ENCODE measurements at places on chromosomes 7 and 10.

DNA sequence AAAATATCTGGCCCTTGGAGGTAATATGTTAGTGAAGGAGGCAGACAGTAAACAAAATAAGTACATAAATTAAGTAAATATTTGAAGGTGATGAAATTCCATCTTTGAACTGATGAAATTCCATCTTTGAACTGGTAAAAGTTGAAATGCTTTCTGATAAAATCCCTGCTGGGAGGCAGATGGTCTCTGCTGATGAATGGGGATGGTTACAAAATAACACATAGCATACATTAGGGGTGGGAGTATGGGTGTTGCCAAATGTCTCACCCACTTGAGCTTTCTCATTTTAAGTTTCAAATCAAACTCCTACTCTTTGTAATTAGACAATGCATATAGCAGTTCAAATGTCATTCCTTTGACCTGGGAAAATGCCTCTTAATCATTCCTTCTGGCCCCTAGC, 77.5 kb upstream of the SORCS3 start:
- DNase-seq, result no peak
- H3K4me1 ChIP-seq, result no peaks in the 10 kb centered on the region
- no peak overlapping the region for H3K4me3 ChIP-seq
- no peaks in the 10 kb centered on the region for H3K27me3 ChIP-seq

DNA sequence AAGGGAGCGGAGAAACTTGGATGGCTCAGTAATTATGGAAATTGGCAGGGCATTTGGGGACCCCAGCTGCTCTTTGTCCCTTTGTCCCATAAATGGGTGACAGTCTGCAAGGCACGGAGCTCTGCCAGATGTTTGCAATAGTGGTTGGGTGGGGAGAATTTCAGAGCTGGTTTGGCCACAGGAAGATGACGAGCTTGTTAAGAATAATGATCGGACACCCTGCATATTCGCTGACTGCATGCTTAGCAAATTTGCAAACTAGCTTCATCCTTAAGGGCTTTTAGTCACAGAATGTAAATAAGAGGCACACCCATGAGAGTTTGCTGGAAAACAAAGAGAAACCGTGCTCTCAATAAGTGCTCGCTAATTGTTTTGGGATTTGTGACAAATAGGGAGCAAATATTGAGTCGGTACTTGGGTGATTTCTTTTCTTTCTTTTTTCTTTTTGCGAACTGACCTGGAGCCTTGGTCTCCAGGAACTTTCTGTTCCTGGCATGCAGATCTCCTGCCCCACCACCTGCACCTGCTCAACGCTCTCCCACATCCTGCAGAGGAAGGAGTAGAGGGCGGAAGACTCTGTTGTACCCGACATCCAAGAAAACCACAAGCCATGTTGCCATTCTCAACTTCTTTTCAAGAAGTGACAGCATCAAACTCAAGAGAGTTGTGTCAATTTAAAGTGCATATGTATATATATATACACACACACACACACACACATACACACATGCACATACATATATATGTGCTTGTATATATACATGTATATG, 238.9 kb downstream of the CAMK1D start:
- H3K27me3 ChIP-seq, result no peaks in the 10 kb centered on the region
- peaks cover 4% of the 10 kb centered on the region for H3K4me1 ChIP-seq
- H3K27ac ChIP-seq, result no peak overlapping the region
- peak; percentile 30 for DNase-seq
- H3K4me3 ChIP-seq, result no peak overlapping the region
- no peaks in the 10 kb centered on the region for H3K36me3 ChIP-seq

DNA sequence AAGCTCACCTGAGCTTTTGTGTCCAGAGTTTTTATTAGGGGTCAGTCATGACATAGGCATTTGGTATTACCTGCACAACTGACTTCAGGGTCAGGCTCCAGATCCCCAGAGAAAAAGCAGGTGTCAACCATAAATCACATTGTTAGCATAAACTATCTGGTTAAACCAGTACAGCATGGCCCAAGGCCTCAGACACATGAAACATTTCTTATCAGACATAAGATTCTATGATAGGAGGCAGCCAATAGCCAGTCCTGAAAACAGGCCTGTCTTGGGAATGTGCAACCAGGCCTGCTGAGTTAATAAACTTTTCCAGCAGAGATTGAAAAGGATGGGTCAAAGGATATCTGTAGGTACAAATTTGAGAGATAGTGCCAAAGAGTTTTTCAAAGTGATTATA, 116.1 kb downstream of the TPST1 start:
- no peaks in the 10 kb centered on the region for H3K36me3 ChIP-seq
- peaks cover 5% of the 10 kb centered on the region for H3K4me1 ChIP-seq
- H3K27ac ChIP-seq, result no peak overlapping the region
- no peak overlapping the region for H3K4me3 ChIP-seq
- DNase-seq, result no peak
- no peaks in the 10 kb centered on the region for H3K27me3 ChIP-seq

DNA sequence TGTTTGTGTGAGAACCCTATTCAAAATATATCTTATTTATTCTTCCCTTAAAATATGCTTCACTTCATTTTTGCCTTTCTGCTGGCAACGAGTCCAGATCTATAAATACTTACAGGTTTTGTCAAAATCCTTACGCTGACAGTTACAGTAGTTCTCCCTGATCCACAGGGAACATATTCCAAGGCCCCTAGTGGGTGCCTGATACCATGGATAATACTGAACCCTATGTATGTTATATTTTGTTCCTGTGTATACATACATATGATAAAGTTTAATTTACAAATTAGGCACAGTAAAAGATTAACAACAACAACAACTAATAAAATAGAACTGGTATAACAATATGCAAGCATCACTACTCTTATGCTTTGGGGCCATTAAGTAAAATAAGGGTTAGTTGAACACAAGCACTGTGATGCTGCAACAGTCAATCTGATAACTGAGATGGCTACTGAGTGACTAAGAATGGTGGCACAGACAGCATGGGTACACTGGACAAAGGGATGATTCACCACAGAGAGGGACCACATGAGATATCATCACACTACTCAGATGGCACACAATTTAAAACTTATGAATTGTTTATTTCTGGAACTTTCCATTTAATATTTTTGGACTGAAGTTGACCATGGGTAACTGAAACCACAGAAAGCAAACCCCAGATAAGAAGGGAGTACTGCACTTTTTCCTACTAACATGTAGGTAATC, 29.4 kb upstream of the PCGF5 start:
- H3K27me3 ChIP-seq, result no peaks in the 10 kb centered on the region
- peak; percentile 48 for DNase-seq
- H3K4me1 ChIP-seq, result peaks cover 14% of the 10 kb centered on the region

GRCh38 chr7:73702226-73702625, 17.2 kb downstream of the STX1A start:
- no peak for DNase-seq
- no peak overlapping the region for H3K4me3 ChIP-seq

DNA sequence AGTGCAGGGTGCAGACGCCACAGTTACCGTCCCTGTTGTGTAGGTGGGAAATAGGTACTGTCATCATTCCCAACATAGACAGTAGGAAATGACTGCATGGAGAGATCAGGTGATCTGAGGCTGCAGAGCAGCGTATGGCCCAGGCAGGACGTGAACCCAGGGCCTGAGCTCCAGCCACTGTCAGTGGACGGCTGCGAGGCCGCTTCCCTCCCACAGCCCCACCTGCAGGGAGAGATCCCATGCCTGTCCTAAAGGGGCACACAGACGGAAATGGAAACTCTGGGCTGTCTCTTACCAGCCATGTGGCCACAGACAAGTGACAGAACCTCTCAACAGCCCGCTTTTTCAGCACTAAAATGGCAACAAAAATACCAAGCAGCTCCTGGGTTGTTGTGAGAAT, 44.5 kb upstream of the MNX1 start:
- H3K27me3 ChIP-seq, result no peaks in the 10 kb centered on the region
- H3K27ac ChIP-seq, result no peak overlapping the region
- no peak overlapping the region for H3K4me3 ChIP-seq
- no peaks in the 10 kb centered on the region for H3K36me3 ChIP-seq
- no peaks in the 10 kb centered on the region for H3K4me1 ChIP-seq

DNA sequence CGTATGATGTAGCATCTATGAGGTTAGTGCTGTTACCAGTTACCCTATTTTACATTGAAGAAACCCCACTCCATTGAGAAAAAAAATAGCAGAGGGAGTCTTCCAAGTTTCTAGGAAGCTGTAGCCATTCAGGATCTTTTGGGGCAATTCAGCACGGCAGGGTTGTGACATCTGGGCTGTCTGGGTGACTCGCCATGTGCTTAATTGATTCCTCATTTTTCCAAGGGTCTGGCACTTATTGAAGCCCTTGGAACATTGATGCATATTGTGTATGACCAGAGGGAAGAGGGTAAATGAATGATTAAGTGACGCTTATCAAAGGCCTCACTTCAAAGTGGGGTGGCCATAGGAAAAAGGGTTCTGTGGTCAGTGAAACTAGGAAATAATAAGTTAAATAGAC, 248.7 kb downstream of the ARHGAP12 start:
- no peaks in the 10 kb centered on the region for H3K4me1 ChIP-seq
- no peak for DNase-seq
- no peak overlapping the region for H3K27ac ChIP-seq
- no peaks in the 10 kb centered on the region for H3K27me3 ChIP-seq
- no peak overlapping the region for H3K4me3 ChIP-seq
- no peaks in the 10 kb centered on the region for H3K36me3 ChIP-seq

DNA sequence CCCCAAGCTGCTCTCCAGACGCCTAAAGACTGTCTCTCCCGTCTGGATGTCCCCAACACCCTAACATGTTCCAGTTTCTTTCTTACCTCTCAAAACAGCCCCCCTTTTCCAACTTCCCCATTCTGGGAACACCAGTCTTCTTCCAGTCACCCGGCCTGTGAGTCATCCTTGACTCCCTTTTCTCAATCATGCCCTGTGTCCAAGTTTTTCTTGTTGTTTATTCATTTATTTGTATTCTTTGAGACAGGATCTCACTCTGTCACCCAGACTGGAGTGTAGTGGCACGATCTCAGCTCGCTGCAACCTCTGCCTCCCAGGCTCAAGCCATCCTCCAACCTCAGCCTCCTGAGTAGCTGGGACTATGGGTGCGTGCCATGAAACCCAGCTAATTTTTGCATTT, 15.6 kb downstream of the SNX10 start:
- H3K27ac ChIP-seq, result no peak overlapping the region
- no peak for DNase-seq
- no peaks in the 10 kb centered on the region for H3K27me3 ChIP-seq
- no peaks in the 10 kb centered on the region for H3K36me3 ChIP-seq

DNA sequence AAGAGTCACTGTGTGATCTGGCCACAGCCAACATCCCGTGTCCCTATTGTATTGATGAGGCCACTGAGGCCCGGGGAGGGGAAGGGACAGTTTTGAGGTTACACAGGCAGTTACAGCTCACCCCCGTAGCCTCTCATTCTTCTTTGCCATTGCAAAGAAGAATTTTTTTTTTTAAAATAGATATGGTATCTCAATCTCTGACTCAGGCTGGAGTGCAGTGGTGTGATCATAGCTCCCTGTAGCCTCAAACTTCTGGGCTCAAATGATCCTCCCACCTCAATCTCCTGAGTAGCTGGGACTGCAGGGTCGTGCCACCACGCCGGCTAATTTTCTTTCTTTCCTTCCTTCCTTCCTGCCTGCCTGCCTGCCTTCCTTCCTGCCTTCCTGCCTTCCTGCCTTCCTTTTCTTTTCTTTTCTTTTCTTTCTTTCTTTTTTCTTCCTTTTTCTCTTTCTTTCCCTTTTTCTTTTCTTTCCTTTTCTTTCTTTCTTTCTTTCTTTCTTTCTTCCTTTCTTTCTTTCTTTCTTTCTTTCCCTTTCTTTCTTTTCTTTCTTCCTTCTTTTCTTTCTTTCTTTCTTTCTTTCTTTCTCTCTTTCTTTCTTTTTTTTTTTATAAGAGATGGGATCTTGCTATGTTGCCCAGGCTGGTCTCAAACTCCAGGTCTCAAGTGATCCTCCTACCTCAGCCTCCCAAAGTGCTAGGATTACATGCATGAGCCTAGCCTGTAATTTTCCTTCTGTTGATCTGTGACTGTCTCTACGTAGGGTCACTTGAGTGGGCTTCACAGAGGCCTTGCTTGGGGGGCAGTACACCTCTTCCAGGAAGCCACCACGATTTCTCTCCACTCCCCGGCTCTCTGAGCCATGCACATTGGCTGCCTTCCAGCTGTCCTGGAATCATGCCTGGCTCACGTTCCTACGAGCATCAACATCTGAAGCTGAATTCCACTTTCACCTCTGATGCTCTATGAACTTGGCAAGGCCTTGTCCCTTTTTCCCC, 31.3 kb downstream of the TMEM270 start:
- no peaks in the 10 kb centered on the region for H3K27me3 ChIP-seq
- peak; percentile 65 for DNase-seq
- no peak overlapping the region for H3K4me3 ChIP-seq
- peaks cover 50% of the 10 kb centered on the region for H3K4me1 ChIP-seq

GRCh38 chr7:132685277-132685676, 109.0 kb upstream of the PLXNA4 start:
- DNase-seq, result no peak
- peaks cover 6% of the 10 kb centered on the region for H3K27me3 ChIP-seq
- H3K4me1 ChIP-seq, result no peaks in the 10 kb centered on the region
- H3K36me3 ChIP-seq, result no peaks in the 10 kb centered on the region
- no peak overlapping the region for H3K4me3 ChIP-seq

GRCh38 chr10:92530421-92530820, 43.5 kb downstream of the IDE start:
- no peak overlapping the region for H3K4me3 ChIP-seq
- no peaks in the 10 kb centered on the region for H3K27me3 ChIP-seq
- peak; percentile 35 for DNase-seq

DNA sequence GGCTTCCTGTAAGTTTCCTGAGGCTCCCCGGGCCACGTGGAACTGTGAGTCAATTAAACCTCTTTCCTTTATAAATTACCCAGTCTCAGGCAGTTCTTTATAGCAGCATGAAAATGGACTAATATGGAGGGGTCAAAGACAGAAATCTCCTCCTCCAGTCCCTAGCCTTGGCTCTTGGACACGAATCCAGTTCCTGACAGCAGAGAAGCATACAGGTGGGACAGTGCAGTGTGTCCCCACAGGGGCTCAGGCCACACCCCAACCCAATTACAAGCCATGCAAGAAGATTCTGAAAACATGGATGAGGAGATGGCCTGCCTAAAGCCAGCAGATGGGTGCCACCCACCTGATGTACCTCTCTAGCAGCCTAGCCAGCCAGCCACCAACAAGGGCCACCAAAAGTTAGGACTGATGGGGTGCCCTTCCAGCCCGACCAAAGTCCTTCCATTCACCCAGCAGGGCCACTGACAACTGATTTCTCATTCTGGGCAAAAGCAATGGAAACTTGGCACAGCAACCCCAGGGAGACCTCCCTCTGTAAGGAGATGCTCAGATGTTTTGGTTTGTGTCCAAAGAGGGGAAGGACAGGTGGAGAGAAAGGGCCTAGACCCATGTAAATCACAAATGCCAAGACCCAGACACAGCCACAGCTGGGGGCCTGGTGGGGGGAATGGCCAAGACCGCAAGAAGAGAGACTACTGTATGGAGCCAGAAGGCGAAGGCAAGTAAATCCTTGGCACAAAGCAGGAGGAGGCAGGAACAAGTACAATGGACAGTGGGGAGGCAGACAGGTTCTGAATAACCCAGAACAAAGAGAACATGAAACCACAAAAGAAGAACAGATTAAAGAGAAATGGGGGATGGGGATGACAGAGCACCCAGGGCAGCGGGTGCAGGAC, 13.6 kb downstream of the GPRIN2 start:
- H3K27me3 ChIP-seq, result peaks cover 25% of the 10 kb centered on the region
- no peak for DNase-seq
- H3K4me3 ChIP-seq, result no peak overlapping the region
- peaks cover 12% of the 10 kb centered on the region for H3K4me1 ChIP-seq
- H3K36me3 ChIP-seq, result no peaks in the 10 kb centered on the region
